ENCODE measurements at places on chromosomes 2 and 18.

DNA sequence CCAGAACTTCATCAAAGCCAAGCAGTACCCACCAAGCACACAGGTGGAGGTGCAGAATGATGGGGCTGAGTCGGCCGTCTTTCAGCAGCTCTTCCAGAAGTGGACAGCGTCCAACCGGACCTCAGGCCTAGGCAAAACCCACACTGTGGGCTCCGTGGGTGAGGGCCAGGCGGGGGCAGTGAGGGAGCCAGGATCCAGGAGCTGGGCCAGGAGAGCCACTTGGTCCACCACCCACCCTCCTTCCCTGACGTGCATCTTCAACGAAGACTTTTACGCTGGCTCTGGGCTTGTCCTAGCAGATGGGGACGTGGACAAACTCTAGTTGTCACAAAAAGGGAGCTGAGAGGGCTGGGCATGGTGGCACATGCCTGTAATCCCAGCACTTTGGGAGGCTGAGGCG, 11.8 kb downstream of the VIL1 start:
- no peak for DNase-seq

DNA sequence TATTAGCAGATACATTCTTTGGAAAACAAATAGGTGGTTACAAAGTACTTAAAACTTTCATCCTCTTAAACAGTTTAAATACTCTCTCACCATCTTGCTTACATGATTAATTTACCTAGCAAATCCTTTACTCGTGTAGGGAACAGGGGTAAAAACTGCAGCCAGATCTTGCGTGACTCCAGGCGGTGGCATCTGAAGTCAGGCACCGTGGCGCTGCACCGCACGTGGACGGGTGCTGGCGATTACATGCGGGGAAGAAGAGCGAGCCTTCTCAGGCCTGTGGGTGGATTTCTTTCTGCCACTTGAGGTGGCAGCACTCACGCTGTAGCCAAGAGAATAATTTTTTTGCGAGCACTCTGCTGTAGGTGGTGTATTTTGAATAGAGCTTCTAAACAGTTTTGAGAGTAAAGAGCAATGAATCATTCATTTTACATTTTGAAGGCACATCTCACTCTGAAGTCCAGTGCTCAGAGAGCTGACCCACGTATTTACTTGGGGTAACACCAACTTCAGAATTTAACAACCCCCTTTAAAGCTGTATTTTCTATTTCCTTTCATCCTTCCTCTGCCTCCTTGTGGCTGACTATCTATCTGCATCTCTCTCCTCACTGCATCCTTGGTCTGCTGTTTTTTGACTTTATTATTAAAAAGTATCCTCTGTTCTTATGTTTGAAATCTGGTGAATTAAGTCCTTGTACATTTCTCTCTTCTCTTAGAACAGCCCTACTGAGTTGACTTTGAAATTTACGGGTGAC, 68.9 kb downstream of the EPAS1 start:
- no peak for DNase-seq

DNA sequence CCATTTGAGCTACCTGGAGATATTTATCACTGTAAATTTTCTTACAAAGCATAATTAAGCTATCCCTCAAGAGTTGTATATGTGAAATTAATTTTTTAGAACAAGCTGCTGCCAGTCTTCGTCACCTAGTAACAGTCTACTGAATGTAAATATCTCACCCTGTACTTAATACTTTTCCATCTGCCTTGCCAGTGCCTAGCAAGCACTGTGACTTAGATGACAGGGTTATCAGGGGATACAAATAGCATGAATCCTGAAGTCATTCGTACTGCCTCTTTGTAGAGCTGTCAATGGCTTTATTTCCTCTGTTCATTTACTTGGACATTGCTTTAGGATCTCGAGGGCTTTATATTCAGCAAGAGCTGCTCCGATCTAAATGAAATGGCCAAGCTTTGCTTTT, 763.6 kb downstream of the ADCYAP1 start:
- DNase-seq, result no peak

DNA sequence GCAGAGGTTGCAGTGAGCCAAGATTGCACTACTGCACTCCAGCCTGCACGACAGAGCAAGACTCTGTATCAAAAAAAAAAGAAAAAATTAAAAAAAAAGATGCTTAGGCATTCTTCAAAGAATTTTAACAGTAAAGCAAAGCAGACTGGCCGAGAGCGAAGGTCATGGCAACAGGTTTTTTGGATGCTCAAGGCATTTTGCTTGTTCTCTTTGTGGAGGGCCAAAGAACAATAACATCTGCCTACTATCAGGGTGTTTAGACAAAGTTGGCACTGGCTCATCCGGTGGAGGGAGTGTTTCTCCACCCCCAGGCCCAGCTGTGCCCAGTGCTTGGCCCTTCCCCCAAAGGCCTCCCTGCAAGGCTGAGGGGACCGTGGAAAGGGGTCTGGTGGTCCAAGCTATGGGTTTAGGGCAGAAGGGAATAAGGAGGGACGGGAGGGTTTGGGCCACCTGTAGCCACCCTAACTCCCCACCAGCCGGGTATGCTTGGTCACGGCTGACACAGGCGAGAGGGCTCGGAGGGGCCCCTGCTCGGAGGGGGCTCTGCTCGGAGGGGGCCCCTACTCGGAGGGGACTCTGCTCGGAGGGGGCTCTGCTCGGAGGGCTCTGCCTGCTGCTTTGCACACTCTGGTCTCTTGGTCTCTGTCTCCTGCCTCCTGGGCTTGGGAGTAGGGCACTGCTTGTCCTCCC, 26.7 kb upstream of the ALLC start:
- DNase-seq, result no peak

GRCh38 chr18:66993492-66993891, 389.6 kb upstream of the CDH19 start:
- no peak for DNase-seq

- DNase-seq, result no peak
These were observed 22.6 kb upstream of the ITGA6 start for GRCh38 chr2:172404824-172405223.

DNA sequence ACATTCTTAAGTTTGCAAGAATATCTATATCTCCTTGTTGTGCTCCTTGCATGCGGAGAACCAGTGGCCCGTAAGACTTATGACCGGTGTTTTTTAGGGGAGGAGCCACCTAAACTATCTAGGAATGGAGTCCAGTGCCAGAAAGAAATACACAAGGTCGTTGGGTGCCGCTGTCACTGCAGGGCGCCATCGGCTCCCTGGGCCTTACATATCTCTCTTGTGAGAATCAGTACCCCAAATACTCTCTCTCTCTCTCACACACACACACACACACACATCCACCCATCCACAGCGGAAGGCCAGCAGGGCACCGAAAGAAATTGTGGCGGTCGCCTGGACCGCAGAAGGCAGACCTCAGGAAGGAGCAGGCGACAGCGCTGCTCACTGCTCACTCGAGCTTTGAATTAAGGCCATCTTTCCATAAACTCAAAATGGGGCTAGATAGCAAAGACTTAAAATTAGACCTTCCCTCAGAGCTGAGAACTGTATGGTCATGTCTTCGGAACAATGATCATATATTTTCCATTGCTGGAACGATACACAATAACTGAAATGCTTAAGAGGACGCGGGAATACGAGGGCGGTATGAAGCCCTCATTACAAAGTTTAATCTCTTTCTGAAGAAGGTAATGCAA, 10.4 kb downstream of the NR4A2 start:
- no peak for DNase-seq

- DNase-seq, result no peak
These were observed 193.5 kb upstream of the CHST9 start for GRCh38 chr18:27378431-27379095.

DNA sequence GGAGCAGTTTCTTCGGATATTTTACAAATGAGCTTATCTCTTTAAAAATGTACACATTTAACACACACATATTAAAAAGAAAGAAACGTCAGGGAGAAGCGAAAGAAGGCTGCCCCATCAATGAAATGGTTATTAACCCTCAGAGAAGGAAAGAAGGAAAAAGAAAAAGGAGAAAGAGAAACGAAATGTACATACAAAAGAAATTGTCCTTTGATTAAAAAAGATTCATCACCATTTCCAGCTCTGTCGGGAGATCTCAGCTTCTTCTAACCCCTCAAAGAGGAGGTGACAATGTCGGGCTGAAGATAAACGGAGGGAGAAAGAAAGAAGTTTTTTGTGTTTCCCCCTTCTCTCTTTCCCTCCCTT, 1.5 kb downstream of the IKZF2 start:
- DNase-seq, result no peak

DNA sequence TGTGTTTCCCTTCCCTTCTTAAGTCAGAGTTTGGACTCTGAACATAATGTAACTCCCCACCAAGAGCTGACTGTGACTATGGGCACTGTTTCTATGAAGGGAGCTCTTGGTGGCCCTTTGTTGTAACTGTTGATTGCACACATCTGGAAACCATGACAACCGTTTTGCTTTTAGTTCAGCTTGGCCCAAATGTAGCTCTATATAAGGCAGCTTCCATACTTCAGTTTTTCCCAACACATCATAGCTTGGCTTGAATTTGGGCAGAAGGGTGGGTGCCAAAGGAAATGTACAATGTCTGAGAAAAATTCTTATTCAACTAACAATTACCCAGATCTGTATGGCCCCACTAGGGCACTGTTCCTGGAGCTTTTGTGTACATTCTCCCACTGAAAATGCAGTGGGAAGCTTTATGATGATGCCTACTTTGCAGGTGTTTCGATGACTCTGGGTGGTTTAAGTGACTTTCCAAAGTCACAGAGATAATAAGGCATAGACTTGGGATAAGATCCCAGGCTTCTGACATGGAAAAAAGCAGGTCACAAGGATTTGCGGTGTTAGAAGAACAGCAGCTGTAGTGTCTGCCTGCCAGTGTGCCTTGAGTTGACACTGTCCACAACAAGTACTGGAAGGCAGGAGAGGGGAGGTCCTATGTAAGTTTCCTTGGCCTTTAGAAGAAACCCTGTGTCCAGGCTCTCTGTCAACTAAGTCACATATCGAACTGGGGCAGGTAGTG, 2.4 kb upstream of the CETN1 start:
- no peak for DNase-seq

DNA sequence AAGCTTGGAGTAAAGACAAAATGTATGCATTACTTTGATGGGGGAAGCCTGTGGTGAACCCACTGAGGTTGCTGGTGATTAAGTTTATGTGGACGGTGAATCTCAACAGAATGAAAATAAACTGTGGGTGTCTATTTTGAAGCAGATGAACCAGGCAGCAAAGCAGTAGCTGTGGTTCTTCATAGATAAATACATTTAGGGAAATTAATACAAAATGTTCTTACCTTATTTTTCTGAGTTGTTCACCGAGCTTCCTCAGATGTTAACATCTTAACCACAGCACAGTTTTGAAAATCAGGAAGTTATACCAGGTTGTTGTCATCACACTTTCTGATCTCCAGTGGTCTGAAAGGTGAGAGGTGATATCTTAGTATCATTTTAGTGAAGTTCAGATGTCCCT, 53.9 kb downstream of the NCK2 start:
- DNase-seq, result peak; percentile 82

GRCh38 chr18:7871560-7872456, 304.7 kb downstream of the PTPRM start:
- DNase-seq, result no peak

GRCh38 chr2:10900216-10901109, 11.3 kb upstream of the KCNF1 start:
- no peak for DNase-seq

- no peak for DNase-seq
These were observed 62.6 kb downstream of the NFATC1 start for GRCh38 chr18:79458131-79458838.

DNA sequence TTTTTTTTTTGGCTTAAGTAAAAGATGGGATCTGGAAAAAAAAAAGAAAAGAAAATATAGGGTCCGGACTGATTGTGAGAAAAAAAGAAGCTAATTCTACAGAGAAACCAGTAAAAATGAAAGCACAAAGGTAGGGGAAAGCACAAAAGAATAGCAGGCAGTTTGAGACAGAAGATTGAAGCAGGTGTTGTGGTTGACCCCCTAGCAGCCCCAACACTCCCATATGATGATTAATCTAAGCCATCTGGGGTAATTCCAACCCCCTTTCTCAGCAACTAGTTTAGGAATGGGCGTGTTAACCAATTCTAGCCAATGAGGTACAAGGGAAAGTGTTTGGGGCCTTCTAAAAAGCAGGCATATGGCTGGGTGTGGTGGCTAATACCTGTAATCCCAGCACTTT, 77.0 kb downstream of the MBD2 start:
- no peak for DNase-seq

GRCh38 chr18:47118981-47119380, 31.3 kb downstream of the HDHD2 start:
- DNase-seq, result no peak

DNA sequence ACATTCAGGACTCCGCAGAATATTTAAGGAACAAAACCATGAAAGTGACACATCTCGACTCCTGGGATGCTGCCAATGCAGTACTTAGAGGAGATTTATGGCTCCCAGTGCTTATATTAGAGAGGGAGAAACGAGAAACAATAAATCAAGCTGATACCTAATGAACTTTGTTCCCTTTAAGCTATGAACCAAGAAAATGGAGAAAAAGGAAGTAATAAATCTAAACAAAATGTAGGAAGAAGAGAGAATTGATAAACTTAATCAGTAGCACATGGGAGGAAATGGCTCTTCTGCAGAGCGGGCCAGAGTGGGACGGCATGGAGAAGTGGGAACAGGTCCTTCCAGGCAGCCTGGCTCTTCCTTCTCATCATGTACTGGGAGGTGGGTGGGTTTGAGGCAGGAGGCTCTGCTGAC, 42.7 kb downstream of the NPPC start:
- no peak for DNase-seq

DNA sequence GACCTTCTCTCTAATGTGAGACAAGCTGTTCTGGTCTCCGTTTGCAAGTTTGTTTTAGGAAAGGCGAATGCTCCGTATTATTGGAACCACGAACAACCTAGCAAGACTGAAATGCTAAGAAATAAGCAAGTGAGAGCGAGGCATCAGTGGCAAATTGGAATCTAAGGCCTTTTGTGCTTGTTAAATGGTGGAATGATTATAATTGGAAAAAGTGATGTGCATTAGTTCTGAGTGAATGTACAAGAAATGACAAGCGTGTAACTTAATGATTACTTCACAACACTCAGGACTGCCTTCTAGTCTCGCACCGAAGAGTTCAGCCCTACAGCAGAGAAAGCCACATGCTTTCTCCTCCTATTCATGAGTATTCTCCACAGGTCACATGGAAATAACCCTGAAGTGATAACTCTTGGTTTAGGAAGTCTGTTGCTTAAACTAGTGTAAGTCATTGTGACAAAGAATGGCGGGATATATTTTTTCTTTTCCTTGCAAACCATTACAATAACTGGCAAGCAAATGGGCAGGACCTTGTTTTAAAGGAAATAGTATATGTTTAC, 392.2 kb upstream of the FIGN start:
- DNase-seq, result no peak

- DNase-seq, result no peak
These were observed 354.8 kb downstream of the AKAIN1 start for GRCh38 chr18:4842287-4842686.

GRCh38 chr2:33560017-33560416, 39.1 kb downstream of the FAM98A start:
- no peak for DNase-seq

GRCh38 chr2:31526946-31527732, 53.6 kb downstream of the SRD5A2 start:
- no peak for DNase-seq

DNA sequence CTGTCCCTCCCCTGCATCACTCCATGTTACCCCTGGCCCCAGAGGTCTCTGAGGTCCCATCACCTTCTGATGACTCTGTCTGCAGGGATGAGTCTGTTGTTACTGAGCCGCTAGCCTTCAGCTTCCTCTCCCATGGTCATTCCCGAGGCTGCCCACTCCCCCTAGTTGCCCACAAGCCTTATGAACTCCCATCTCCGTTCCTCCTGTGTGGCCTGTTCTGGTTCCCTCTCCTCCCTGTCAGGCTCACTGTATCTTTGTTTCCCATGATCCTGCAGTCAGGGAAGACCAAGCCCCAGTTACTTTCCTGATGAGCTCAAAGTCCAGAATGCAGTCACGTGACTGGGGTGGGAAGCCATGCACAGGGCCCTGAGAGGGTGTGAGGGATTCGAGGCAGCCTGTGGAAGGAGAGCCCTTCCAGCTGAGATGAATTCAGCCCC, 39.5 kb downstream of the INPP4A start:
- no peak for DNase-seq

All from CD4-positive, alpha-beta T cell treated with Interleukin-4 for 4 hours (primary cell).